ENCODE measurements at places on chromosomes 6 and 20. TPM values are rescaled to one million over a fixed set of nuclear protein-coding genes. Genes with fewer than 3 reads are reported as not detected.

GRCh38 chr6:67608099-67608749 is 1026.9 kb upstream of the ADGRB3 start:
- DNase-seq = no peak

ZNF334 gene
- polyA plus RNA-seq = 33.9 TPM

GRCh38 chr20:24871480-24872213 is 77.4 kb upstream of the CST7 start:
- DNase-seq = no peak

TMEM170B gene
- 10.2 TPM for polyA plus RNA-seq

COL21A1 gene
- 110 TPM for polyA plus RNA-seq

- no peak for DNase-seq
Observed at GRCh38 chr6:157322792-157323254, 496 bp downstream of the TMEM242 start.

HLA-DOB gene
- polyA plus RNA-seq = not detected

DNA sequence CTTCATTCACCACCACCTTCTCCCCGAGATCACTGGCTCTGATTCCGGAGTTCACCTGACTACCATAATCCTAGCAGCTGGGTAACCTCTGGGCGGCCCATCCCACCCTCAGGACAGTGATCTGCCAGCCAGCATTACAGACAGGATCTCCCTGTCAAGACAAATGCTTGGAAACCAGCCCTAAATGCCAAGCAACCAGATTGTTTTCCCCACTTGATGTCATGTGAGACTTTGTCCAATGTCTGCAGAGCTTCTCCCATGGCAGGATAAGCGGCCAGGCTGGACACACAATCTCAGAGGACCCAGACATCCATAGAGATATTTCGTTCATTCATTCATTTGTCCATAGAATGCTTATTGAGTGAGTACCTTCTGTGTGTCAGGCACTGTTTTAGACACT is 32.5 kb downstream of the PDYN start:
- DNase-seq = no peak

DNA sequence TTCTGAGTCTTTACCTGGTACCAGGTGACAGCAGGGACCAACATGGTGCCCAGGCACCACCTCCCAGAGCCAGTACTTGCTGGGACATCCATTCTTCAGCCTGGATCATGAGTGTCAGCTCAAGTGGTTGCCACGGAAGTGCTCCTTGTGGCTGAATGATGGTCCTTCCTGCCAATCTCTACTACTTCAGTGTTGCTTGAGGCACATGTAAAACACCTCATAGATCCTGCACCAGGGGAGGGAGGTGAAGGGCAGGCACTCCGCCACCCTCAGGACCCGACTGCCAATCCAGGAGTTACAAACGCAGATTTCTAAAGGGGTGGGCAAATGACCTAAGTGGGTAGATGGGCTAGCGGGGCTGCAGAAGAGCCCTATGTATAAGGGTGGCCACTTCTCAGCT is 226.0 kb downstream of the PREX1 start:
- DNase-seq = no peak

GRCh38 chr20:18405826-18406225 is 61.0 kb downstream of the DZANK1 start:
- DNase-seq = no peak

KCNG1 gene
- polyA plus RNA-seq = 4.2 TPM

CD109 gene
- polyA plus RNA-seq = 16.2 TPM

GRCh38 chr20:55678126-55678525 is 327.2 kb downstream of the CBLN4 start:
- no peak for DNase-seq

All from right renal pelvis (tissue), 4 donors.